NCI-H187 (cell line): ENCODE measurements at places on chromosomes 7 and 10.
A peak's percentile ranks its signal among the peaks of the same experiment; 100 is the strongest.

- no peak for DNase-seq
Measured at GRCh38 chr7:118311121-118311836, 86.8 kb downstream of the ANKRD7 start.

GRCh38 chr10:90598513-90598912 lies 259.3 kb downstream of the HTR7 start:
- DNase-seq, result no peak

GRCh38 chr10:46250898-46251856 lies 35.6 kb upstream of the ANTXRL start:
- DNase-seq, result no peak

- no peak for DNase-seq
Measured at GRCh38 chr7:157299613-157300368, 37.0 kb upstream of the DNAJB6 start.

- DNase-seq, result no peak
Measured at GRCh38 chr7:125065546-125065945, 135.9 kb upstream of the POT1 start.

GRCh38 chr10:19874791-19875190 lies 58.6 kb downstream of the PLXDC2 start:
- no peak for DNase-seq

GRCh38 chr10:67017218-67017617 lies 91.4 kb downstream of the LRRTM3 start:
- no peak for DNase-seq

DNA sequence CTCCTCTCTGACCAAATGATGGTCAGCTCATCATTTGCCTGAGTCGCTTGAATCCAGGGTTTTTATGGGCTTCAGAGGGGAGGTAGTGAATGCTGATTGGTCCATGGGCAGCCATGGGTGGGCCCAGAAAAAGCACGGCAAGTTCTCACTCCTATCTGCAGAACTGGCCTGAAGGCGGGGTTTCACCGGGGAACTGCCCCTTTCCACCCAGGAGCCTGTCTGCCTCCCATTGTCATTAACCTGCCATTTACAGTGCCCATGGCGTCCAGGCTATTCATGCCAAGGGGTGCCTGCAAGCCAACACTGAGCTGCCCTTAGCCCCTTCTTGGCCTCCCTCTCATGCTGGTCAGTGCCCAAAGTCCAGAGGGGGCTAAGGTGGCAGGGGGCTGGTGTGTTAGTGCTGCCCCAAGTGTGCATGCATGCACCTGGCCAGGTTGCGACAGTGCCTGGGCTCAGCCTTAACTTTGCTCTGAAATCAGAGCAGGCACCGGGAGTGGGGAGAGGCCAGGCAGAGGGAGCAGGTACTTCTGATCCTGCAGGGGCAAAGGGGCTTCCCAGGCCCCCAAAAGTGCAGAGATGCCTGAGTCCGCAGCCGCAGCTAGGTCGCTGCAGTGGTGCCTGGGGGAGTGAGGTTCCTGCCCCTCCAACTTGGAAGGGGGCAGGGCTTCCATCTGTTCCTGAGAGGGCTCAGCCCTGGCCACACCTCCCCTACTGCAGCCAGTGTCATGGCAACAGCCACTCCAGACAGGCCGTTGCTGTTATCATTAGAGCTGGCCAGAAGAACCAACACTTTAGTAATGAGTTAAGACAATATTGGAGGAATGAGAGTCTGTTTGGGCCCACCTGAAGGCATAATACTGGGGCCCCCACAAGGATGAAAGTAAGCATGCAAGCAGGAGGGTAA lies 561.6 kb downstream of the GRM8 start:
- DNase-seq, result no peak

GRCh38 chr7:151367284-151367683 lies 25.7 kb downstream of the NUB1 start:
- DNase-seq, result no peak

- DNase-seq, result no peak
Measured at GRCh38 chr10:75544386-75544785, 113.0 kb downstream of the LRMDA start.

- DNase-seq, result no peak
Measured at GRCh38 chr10:103911021-103911459, 6.9 kb downstream of the STN1 start.

DNA sequence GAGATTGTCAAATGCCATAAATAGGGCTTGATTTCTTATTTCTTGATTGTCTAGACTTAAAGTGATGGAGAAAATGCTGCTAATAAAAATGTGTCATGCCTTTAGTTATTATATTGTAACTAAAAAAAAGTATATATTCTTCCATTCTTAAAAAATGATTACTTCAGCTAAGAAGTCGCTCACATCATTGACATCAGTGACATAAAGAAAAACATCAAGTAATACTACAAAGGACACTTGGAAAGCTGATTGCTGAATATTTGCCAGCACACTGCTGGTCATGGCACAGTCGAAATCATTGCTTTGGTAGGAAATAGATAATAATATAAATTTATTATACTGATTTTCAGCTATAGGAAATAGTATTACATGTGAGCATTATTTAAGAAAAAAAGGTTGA lies 62.6 kb downstream of the LOXL4 start:
- no peak for DNase-seq

- no peak for DNase-seq
Measured at GRCh38 chr10:34010891-34011290, 676.4 kb upstream of the NRP1 start.

- DNase-seq, result no peak
Measured at GRCh38 chr7:83947260-83947659, 247.3 kb downstream of the SEMA3A start.

GRCh38 chr10:31011017-31011664 lies 20.5 kb downstream of the ZNF438 start:
- DNase-seq, result peak; percentile 2

DNA sequence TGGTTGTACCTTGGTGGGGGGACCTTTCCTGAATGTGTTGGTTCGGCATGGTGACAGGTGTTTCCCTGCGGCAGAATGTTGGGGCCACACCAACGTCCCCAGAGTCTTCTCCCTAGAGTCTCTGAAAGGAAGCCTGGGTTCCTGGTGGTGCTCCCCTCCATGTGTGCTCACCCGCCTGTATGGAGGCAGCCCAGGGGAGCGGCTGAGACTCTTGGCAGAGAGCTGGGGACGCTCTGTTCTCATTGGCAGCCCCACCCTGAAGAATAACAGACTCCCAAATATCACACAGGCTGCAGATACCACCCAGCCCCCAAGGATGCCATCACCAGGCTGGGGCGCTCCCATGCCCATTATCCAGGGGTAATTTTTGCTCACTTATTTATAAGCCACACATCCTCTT lies 34.8 kb downstream of the CHST12 start:
- DNase-seq, result no peak

- DNase-seq, result no peak
Measured at GRCh38 chr7:3942816-3943745, 642.0 kb downstream of the SDK1 start.

- DNase-seq, result no peak
Measured at GRCh38 chr10:30027057-30028005, 32.1 kb downstream of the JCAD start.

DNA sequence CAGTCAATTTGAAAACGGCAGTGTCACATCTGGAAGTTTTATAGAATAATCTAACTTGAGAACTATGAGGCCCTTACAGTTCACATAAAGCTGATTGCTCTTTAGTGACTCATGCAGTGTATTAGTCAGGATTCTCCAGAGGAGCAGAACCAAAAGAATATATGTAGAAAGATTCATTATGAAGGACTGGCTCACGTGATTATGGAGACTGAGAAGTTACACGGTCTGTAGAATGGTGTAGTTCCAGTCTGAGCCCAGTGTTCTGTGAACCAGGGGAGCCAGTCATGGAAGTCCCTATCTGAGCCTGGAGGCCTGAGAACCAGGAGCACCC lies 21.5 kb downstream of the RBM33 start:
- no peak for DNase-seq

- no peak for DNase-seq
Measured at GRCh38 chr10:3961082-3961481, 176.1 kb upstream of the KLF6 start.

GRCh38 chr7:44794331-44794730 lies 2.1 kb upstream of the PPIA start:
- no peak for DNase-seq

GRCh38 chr7:128310499-128310898 lies 33.2 kb downstream of the RBM28 start:
- no peak for DNase-seq

DNA sequence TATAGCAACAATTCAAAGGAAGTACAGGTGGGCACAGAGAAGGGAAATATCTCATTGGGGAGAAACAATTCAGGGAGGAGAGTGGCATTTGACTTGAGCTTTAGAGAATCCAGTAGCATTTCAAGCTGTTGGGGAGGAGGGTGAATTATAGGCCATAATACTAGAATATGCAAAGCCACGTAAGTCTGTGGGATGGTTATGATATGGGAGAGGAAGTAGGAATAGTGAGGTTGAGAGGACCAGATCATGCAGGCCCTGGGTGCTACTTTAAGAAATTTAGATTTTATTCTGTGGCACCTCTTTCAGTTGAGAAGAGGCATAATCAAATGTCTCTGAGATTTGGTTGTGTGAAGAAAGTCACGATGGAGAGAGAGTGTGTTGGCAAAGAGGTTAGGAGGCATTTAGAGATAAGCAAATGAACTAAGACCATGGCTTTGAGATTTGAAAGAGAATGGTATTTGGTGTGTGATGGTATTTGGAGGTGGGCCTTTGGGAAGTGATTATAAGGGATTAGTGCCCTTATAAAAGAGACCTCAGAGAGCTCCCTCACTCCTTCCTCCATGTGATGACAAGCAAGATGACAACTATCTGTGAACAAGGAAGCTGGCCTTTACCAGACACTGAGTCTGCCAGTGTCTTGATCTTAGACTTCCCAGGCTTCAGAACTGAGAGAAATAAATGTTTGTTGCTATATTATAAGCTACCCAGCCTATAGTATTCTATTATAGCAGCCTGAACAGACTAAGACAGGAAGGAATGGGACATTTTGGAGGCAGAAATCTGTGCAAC lies 15.1 kb downstream of the ADD3 start:
- DNase-seq, result no peak

- no peak for DNase-seq
Measured at GRCh38 chr7:141339603-141340002, 211.6 kb upstream of the AGK start.
